ENCODE measurements at places on chromosomes 12 and 14.

DNA sequence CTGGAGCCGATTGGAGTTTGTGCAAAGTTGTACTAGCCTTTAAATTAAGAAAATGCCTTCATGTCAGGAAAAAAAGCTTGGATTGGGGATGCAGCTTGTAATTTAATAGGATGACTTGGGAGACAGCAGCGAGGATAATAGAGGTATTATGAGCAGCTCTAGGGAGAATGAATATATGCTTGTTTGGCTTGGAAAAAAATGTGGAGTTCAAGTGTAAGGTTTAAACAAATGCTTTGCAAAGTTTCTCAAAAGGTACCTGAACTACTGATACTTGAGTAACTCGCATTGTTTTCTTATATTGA lies 65.3 kb upstream of the RASSF3 start:
- no peak for DNase-seq

DNA sequence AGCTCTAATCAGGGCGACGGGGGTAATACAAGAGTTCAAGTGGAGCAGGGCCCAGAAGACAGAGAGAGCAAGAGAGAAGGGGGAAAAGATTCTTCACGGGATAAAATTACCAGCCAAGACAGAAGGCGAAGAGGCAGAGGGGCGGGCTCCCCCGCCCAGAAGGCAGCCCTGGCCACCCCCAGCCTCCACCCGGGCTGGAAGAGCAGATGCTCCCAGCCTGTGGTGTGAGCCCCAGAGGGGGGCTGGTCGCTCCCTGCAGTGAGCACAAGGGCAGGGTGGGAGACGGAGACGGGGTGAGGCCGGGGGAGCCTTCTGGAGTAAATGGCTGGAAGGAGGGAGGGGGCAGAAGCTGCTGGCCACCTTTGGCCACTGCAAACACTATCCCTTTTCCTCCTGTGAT lies 1035.6 kb downstream of the VRK1 start:
- no peak for DNase-seq

DNA sequence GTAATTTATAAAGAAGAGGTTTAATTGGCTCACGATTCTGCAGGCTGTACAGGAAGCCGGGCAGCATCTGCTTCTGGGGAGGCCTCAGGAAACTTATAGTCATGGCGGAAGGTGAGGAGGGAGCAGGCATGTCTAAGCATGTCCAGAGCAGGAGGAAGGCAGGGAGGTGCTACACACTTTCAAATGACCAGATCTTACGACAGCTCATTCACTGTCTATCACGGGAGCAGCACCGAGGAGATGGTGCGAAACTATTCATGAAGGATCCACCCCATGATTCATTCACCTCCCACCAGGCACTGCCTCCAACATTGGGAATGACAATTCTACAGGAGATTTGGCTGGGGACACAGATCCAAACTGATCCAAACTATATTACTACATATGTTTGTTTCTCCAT lies 10.0 kb downstream of the SFSWAP start:
- DNase-seq, result no peak

DNA sequence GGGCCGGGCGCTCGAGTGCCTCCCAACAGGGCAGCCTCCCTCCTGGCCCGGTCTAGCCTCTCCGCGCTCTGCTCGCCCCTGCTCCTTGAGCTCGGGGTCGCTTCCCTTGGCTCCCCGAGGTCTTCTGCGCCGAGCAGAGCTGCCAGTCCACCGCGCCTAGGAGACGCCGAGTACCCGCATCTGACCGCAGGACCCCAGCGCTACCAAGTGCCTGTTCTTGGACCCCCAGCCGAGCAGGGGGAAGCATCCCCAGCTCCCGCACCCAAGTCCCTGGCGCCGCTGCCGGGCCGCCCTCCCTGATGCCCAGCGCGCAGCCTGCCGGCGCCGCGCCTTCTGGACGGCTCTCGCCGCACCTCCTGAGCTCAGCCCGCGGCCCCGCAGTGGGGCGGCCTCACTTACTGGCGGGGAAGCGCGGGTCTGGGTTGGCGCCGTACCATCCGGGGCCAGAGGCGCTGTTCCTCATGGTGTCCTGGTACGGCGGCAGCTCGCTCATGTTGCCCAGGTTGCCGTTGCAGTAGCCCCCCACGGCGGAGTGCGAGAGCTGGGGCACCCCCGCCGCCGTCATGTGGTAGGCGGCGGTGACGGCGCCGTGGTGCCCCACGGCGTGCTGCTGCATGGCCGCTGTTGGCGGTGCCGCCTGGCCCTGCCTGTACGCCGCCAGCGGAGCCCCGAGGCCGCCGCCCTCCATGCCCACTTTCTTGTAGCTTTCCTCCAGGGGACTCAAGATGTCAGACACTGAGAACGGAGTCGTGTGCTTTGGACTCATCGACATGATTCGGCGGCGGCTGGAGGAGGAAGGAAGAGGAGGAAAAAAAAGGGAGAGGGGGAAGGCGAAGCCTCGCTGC lies 1.2 kb downstream of the NKX2-1 start:
- no peak for DNase-seq

- no peak for DNase-seq
These were observed 237.8 kb upstream of the TBX3 start for GRCh38 chr12:114921781-114922180.

DNA sequence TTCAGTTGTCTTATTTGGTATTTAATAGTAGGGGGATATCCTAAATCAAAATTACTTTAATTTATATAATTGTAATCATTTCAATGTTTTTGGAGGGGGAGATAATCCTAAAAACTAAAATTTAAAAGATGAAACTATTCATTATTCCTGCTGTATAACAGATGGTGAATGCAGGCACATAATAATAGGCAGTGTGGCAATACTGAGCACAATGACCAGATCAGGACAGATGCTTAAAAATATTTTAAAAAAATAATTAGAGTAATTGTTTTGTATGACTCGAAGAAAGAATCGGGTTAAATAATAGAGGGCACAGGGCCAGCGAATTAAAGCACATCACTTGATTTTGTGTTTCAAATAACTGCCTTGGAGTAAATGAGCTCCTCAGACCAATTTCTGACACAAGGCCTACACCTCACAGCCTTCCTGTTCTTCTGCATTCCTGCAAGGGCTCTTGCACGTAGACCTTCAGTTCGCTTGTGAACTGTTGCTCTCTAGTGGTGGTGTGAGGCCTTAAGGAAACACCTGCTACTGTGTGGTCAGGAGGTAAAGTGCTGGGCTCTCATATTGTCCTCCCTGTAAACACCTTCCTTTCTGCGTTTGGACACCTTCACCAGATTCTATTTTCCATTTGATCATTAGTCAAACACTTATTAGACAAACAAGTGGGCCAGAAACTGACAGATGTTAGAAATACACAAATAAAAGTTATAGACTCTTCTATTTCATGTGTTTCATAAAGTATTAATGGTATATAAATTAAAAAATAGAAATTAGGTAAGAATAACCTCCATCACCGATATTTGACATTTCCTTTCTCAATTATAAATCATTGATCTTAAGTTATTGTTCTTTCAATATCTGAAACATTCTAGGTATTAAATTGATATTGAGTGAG lies 29.3 kb upstream of the KLRF1 start:
- DNase-seq, result no peak

DNA sequence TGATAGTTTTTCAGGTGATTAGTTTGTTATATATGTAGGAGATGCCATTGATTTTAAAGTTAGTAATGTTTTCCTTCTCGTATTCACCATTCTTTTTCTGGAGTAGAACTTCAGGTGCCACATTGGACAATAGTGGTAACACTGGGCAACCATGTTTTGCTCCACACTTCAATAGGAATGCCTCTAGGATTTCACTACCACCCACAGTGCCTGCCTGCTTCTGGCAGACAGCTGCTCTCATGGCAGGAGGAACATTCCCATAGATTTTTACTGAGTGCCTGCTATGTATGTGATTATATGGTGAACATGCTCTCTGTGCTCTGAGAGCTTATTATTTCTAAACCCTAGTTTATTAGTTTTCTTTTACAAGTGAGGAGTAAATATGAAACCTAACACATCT lies 53.7 kb downstream of the GCH1 start:
- no peak for DNase-seq

DNA sequence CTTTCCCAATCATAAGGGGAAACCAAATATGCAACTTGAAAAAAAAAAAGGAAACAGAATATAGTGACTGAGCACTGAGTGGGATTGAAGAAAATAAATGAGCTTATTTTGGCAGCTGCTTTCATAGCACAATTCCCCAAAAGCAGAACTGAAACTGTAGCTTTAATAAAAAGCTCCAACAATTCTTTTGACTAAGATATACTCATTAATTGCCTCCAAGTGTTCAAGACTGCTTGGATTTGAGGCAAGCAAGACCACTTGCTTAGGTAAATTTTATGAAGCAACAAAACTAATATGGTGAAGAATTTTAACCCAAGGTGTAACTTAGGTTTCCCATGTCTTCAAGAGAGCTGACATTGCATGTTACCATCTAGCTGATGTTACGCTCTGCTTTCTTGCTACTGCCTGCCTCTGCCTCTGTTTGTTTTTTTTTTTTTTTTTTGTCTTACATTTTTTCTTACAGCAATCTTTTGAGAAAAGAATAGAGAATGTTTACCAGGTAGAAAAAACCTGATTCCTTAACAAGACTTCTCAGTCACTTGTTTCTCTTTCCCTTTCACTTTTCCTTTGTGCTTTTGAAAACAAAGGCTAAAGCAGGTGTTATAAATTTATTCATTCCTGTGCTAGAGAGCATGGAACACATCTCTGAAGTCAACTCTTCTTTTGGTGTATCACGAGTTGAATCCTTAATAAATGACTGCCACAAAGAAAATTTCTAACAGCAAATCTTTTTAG lies 134.4 kb downstream of the BCAT1 start:
- no peak for DNase-seq

DNA sequence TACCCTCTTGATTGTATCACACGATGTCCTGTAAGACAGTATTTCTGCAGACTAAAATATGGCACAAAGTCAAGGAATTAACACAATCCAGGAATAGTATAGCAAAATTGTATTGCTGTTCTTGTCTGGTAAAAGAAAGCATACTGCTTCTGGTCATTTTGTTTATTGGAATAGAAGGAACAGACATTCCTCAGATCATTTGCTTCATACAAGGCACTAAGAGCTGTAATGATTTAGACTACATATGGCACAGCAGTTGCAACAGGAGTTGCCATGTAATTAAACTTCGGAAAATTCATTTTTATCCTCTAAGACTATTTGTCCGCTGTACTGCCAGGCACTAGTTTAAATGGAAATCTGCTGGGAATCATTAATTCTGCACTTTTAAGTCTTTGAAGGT lies 7.6 kb upstream of the KERA start:
- DNase-seq, result no peak

- DNase-seq, result no peak
These were observed 68.8 kb upstream of the SLC8A3 start for GRCh38 chr14:70257526-70257925.

DNA sequence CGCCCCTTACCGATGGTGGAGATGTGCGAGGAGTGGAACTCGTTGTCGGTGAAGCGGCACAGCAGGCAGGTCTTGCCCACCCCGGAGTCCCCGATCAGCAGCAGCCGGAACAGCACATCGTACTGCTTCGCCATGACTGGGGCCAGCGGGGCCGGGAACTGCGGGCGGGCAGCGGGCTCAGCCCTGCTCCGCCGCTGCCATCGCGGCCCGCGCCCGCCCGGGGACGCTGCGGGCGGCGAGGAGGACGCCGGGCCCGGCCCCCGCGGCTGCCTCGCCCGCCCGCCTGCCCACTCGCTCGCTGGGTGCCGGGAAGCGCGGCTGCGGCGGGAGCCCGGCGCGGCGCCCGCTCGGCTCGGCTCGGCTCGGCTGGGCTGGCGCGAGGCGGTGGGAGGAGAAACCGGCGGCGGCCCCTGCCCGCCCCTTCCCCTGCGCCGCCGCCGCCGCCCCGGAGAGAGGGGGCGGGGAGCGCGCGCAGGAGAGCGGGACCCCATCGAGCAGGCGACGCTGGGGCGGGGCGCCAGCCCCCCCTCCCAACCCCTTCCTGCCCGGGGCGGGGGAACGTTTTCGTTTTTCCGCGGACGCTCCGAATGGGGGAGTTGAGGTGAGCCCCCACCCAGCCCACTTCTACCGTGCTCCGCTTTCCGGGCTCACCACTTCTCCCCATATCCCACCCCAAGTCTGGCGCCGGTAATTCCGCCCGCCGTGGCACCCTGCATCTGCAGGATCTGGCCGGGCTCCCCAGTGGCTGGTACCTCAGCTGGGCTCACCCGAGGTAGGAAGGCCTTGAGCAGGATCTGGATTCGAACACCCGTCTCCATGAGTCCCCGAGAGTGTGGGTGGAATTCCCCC lies at the start of gene RAB15:
TSS of gene RAB15 (minus strand) at position 394 of the 849 bp plus-strand sequence. CDS start at position 134, 260 bp downstream.
- DNase-seq, result no peak

- no peak for DNase-seq
These were observed 1585.3 kb upstream of the TMEM132C start for GRCh38 chr12:126681676-126682075.
